ENCODE measurements at places on chromosomes 12 and 14.

GRCh38 chr14:102249041-102249440 lies 55.9 kb downstream of the MOK start:
- no peak for DNase-seq

DNA sequence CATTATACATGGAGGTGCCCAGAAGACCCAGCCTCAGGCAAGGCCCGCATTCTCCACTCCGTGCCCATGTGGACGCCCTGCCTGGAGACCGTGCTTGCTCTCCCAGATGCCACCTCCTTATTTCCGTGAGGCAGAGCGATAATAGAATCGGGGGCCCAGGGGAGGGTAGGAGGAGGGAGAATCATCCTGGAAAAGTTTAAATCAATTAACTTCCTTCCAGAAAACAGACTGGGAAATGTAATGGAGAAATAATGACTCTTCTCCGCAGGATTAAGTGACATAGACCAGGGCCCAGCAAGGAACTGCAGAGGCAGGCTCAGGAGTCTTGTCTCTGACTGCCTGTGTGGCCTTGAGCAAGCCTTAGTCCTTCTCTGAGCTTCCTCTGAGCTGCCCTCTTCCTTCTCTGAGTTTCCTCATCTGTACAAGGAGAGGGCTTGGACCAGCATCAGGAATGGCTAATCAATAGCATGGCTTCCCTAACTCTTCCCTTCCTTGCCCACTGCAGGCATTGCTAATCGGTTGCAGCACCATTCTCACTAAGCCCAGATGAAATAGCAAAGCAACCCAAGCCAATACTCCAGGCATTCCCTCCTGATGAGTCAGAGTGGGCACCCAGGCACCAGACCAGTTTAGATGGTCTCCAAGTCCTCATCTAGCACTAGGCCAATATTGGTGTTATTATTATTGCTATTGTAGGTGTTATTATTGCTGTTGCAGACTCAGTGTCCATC lies 11.3 kb upstream of the FAM222A start:
- DNase-seq: no peak

DNA sequence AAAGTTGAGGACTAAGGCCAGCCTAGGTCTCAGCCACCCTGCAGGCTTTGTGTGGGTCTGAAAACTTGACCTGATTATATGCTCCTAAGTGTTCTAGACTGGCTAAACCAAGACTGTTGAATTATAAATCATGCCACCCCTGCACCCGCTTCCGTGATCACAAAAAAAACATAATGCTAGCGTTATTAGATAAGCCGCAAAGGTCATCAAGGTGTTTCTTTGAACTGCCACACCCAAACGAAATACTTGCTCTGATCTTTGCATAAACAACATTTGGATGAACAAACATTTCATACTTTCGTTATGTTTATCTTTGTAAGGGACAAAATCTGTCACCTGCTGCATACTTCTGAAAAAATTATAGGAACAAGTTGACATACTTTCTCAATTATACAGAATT lies 2.5 kb downstream of the SMCO2 start:
- DNase-seq: no peak

DNA sequence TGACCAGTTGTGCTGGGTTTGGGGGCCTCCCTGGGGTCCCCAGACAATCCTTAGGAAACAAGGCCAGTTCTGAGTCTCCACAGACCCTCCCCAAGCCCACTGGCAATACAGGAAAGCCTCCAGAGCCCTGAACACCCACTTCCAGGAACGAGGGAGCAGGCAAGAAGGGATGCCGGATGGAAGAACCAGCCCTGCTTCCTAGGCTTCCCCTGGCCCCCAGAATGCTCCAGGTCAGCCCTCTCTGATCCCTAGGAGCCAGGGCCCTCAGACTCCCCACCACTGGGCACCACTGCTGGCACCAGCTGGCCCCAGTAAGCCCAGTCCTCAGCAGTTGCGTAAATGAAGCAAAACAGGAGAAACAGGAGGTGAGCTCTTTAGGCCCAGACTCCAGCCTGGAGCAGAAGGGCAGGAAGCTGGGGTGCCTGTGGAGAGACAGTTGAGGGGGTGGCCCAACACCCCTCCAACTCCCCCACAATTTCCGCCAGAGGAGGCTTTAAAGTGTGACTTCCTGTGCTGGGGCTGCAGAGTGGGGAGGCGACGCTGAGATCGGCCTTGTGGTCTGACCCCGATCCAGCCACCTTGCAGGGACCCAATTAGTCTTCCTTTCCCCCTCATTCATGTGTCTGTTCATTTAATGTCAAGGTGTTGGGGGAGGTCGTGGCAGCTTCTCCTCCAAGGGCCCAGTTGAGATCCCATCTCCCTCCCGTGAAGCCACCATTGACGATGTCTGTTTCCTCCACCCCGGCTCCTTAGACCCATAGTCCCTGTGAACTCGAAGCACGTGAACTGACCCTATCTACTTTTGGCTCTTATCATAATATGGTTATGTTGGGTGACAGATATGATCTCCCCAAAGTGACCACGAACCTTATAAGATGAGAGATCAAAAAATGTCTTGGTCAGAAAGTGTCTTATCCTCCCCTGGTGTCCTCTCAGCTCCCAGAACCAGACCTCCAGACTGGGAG lies 4.7 kb downstream of the TNFRSF1A start:
- DNase-seq: no peak
